ENCODE measurements at places on chromosomes 7 and 10.

DNA sequence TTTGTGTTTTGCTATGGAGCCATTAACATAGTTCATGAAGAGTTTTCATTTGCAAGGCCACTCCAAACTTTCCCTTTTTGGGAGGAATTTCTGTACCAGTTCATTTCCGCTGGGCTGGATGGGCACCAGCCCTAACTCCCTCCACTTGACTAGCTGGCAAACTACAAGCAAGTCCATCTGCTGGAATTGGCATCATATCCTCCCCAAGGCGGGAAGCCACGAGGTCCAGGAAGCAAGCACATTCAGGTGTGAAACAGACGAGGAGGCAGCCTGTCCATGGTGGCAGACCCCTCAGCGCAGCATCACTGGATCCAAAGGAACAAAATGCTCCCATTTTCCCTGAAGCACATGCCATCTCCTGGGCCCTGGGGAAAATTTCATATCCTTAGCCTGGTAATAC lies 125.8 kb downstream of the ABLIM1 start:
- DNase-seq = no peak

GRCh38 chr7:27961255-27961654 lies 219.3 kb downstream of the JAZF1 start:
- DNase-seq = no peak

GRCh38 chr7:87774690-87775089 lies 101.5 kb downstream of the SLC25A40 start:
- DNase-seq = no peak

- no peak for DNase-seq
Observed at GRCh38 chr7:140966561-140967233, 42.0 kb upstream of the BRAF start.

Measured in posterior cingulate gyrus (tissue), 11 donors.